Parietal lobe (tissue), 2 donors: ENCODE measurements at places on chromosomes 4 and X. TPM values are rescaled to one million over a fixed set of nuclear protein-coding genes. Genes with fewer than 3 reads are reported as not detected.

The SOWAHD gene
- 0.31 TPM for total RNA-seq

The ADAMTS3 gene
- 15.3 TPM for total RNA-seq

The CLDN34 gene
- not detected for total RNA-seq

The GRIA3 gene
- total RNA-seq = 101 TPM

The TCP11X1 gene
- not detected for total RNA-seq
